ENCODE measurements at places on chromosomes 11 and 22.

- DNase-seq, result no peak
These were observed 520.2 kb downstream of the BRD1 start for GRCh38 chr22:49307481-49307830.

DNA sequence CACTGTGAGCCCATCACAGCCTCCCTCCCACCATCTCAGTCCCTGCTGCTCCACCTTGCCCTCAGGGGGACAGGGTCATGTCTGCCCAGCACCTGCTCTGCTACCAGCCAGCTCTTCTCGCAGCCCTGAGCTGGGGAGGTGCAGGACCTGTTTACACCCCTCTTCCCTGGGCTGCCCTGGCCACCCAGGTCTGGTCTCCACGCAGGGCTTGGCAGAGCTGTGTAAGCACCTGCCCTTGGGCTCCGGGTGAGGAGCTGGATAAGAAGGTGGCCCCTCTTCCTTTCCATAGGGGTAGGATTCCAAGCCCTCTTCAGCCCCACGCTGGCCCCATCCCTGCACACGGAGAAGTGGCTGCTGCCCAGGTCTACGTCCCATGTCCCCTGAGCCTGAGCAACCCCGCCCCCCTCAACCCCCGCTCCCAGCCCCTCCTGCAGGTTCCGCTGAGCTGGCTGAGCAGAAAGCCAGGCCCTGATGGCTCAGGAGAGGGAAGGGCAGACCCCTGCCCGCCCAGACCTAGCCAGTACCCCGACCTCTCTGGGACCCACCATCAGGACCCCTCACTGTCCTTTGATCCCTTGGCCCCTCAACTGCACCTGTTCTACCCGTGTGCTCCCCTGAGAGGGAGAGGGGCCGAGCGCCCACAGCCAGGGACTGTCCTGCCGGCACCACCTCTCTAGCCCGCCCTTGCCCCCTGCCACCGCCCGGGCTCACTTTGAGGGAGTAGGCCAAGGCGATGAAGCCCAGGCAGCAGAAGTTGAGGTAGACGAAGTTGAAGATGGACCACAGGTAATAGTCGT lies 3.2 kb downstream of the IFITM10 start:
- DNase-seq, result no peak

DNA sequence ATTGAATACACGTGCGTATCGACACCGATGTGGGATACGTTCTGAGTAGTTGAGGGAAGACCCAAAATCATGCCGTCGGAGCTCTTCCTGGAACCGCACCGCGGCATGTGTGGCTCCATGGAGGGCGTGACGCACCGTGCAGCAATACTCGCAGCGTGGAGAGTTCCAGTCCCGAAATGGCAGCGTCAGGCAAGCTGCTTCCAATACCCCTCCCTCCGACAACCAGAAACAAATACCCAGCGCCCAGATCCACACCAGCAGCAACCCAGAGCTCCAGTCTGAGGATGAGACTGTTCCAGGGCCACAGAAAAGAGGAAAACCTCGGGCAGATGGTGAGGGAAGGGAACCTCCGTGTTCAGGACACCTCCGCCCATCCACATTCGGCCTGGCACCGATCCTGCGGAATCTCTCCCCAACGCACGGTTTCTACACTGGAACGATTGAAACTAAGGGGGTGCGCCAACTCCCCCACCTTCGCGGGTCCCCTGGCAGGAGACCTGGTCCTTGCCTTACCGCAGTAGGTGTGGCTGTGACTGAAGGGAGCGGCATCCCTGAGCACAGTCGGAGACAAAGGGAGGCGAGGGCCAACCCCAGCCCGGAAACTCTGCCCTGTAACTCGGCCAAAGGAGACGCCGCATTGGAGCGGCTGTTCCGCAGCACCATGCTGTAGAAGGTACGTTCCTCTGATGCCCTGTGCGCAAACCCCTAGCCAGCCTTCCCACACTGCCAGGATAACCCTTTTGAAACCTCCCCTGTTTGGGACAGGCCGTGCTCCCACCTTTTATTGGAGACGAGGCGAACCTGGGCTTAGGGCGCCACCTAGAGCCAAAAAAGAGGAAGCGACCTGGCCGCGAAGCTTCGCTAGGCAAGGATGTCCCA lies 28.2 kb downstream of the DBX1 start:
- DNase-seq, result no peak

GRCh38 chr11:130435671-130436070 lies 7.3 kb upstream of the ADAMTS8 start:
- no peak for DNase-seq

- no peak for DNase-seq
These were observed 17.4 kb downstream of the NPAT start for GRCh38 chr11:108204929-108205499.

DNA sequence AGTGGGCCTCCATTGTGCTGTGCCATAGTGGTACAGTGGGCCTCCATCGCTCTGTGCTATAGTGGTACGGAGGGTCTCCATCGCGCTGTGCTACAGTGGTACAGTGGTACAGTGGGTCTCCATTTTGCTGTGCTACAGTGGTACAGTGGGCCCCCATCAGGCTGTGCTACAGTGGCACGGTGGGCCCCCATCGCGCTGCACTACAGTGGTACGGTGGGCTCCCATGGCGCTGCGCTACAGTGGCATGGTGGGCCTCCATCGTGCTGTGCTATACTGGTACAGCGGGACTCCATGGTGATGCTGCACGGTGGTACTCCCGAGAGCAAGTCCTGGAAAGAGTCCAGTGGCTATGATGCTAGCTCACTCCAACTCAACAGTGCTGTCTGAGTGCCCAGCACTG lies 51.8 kb downstream of the SCUBE1 start:
- no peak for DNase-seq

DNA sequence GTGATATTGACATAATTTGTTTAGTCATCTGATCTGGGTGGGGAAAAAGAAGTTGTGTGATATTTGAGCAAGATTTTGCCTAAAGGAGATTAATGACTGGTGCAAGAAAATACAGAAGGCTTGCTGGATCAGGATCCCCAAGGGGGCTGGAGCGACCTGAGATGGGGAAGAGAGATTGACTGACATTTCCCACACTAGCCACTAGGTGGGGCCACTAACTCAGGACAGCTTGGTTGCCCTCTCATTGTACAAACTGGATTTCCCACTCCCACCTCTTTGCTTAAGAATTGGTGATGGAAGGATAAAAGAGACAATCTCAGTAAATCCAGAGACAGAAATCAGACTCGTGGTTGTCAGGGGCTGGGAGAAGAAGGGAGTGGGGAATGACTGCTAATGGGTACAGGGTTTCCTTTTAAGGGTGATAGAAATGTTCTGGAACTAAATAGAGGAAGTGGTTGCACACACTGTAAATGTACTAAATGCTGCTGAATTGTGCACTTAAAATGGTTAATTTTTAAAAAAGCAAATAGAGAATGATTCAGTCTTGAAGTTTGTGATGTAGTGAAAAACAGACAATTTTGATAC lies 50.7 kb downstream of the CTTN start:
- DNase-seq, result no peak

- no peak for DNase-seq
These were observed 43.2 kb downstream of the LMO1 start for GRCh38 chr11:8220261-8221045.

DNA sequence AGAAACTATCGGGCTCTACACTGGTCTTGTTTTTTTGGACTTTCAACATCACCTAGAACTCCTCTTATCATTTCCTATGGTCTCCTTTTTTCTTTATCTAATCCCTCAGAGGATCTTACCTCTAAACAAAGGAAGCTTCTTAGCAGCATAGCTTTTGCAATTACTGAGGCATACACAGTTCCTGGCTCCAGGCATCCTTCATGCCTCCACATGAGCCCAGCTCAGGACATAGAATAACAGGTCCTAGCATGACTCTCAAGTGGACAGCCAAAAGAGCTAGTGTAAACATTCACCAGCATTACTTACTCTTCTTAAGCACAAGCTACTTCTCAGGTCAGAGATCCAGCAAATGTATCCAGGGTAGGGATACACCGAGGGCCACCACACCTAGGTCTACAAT lies 17.1 kb downstream of the CFAP300 start:
- DNase-seq, result no peak

DNA sequence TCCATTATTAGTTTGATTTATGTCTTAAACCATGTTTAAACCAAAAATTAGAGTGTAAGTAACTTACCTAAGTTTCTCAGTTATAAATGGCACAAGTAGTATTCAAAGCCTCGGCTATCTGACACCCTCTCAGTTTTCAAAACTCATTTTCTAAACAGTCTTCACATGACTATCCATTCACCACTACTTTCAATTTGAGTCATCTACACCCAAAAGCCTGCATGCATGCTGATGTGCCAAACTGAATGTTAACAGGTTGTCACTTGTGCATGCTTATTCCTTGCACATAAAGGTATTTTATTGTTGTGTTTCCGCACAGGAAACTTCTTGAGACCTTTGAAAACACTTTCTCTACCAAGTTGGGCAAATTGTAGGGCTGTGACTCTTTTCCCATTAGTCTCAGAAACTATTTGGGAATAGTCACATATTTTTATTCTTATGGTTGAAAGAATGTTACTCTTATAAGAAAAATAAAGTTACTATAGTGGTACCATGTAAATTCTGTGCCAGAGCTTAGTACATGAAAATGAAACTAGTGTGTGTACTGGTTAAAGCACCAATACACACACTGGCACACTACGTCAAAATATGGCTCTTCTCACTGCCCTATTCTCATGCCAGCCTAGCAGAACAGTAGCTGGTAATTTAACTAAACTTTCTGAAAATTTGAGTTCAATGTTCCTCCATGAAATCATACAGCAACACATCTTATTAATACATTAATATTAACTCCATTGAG lies 2.2 kb upstream of the OR51E2 start:
- no peak for DNase-seq
